ENCODE measurements at places on chromosomes 1 and 21.

DNA sequence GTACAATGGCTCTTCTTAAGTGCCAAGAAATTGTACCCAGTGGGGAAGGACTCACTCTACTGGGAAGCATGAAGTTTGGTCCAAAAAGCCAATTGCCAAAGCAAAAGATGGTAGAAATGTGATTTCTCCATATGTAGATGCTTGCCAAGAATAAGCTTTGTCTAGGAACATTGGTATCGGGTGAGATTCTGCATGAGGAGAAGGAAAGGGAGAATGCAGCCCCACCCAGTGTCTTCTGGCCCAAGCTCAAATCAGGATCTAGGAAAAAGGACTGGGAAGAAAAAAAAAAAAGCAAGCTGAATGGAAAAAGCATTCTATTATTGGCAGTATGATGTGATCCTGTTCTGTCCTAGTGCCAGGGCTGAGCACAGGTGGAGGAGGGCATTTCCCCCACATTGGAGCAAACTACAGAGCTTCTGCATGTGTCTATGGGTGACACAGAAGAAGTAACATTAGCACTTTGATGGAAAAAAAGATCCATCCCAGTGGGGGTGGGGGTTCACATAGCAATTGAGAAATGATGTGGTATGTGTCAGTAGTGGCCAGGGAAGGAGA, 226.6 kb downstream of the KCNH1 start:
- DNase-seq: no peak

- peak; percentile 21 for DNase-seq
Observed at GRCh38 chr21:45886610-45887026, 95.0 kb upstream of the COL6A1 start.

DNA sequence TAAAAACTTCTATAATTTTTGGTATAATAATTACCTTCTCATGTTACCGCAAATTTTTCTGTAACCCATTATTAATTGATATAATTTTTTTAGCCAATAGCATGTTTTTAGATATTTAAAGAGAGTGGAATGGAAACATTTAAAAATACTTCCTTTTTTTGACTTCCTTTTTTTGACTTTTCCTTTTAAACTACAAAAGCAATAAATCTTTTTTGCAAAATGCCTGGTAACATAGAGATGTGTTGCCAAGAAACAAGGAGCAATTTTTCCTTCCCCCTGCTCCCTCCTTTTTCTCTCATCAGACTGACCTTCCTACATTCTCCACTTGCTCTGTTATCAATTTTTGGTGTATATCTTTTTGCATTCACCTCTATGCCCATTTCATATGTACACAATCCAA, 666.2 kb downstream of the ADGRL2 start:
- DNase-seq: no peak

- DNase-seq: no peak
Observed at GRCh38 chr1:167328816-167329483, 108.3 kb downstream of the POU2F1 start.

GRCh38 chr1:67339623-67340343, 32.1 kb downstream of the IL12RB2 start:
- DNase-seq: no peak

DNA sequence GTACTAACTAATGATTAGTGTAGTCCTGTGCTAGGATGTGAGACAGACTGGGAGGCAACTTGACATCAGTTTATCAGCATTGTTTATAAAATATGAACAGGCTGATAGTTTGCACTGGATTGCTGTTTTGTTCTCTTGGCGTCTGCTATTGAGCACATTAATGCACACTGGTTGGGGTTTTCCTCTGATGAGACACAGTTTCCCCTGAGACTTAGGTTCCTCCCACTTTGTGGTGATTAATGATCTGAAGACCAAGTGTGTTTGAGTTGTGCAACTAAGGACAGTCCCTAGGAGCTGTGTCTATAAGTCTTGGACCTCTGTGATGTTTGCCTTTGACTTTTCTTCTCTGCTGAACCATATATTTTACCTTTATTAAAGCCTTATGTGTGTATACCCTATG, 1015.4 kb downstream of the AMY1C start:
- no peak for DNase-seq

GRCh38 chr21:35217504-35218060, 168.5 kb upstream of the RUNX1 start:
- no peak for DNase-seq

DNA sequence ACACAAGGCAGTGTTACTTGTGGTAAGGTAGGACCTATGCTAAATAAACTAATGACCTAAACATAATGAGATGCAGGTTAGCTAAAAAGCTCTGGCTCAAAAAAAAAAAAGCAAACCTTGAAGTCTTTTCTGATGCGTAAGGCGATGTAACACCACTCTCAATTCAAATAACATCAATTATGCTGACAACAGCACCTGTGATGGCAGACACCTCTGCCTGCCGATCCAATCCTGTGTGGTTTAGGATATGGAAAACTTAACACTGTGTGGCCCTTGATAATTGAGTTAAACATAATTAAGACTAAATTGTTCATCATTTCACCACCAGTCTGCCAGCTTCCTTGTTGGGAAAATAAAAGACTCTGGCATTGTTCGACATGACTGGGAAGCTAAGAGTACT, 9.1 kb downstream of the RPAP2 start:
- DNase-seq: no peak

DNA sequence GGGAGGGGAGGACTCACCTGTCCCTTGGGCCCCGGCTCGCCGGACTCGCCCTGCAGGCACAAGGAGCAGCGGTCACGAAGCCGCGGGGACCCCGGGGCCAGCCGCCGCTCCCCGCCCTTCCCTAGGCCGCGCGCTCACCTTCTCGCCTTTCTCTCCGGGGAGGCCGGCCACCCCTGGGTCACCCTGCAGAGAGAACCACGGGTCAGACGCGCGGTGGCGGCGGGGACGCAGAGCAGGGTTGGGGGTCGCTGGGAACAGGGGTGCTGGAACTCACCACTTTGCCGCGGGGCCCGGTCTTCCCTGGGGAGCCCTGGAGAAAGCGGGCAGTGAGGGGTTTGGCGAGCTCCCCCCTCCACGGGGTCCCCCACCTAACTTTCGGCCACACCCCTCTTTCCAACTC, 13.3 kb downstream of the COL9A2 start:
- DNase-seq: no peak

DNA sequence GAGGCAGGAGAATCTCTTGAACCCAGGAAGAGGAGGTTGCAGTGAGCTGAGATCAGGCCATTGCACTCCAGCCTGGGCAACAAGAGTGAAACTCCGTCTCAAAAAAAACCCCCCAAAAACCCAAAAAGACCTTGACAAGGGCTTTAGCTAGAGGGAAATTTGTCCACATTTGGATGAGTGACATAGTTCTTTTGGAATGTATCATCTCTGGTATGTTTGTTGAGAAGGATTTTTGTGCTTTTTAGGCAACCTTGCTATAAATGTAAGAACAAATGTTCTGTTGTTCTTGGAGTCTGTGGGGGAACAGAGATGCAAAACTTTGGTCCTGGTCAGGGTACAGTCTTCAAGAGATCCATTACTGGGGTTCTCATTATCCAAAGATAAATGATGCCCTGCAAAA, 28.9 kb downstream of the INAVA start:
- DNase-seq: no peak

GRCh38 chr1:18354612-18355011, 126.1 kb upstream of the KLHDC7A start:
- DNase-seq: no peak

Measured in naive thymus-derived CD8-positive, alpha-beta T cell (primary cell).